Cardiac muscle cell (in vitro differentiated cells and primary cell): ENCODE measurements at places on chromosomes 5 and 9. TPM values are rescaled to one million over a fixed set of nuclear protein-coding genes. Genes with fewer than 3 reads are reported as not detected.

Gene ADGRV1
- total RNA-seq, result 15.5 and 18.4 TPM in 2 replicates

Gene FAM13B
- 9.4 and 15.3 TPM in 2 replicates for total RNA-seq

Gene MLANA
- not detected in 2 replicates for total RNA-seq

Gene KCNV2
- total RNA-seq, result not detected in 2 replicates

Gene PDLIM4
- total RNA-seq, result 22.0 and 23.1 TPM in 2 replicates

Gene TLR4
- 0.04 and 0.06 TPM in 2 replicates for total RNA-seq

Gene FAM169A
- total RNA-seq, result 28.7 and 30.1 TPM in 2 replicates

Gene C5orf52
- not detected in 2 replicates for total RNA-seq

Gene PCDHGA5
- total RNA-seq, result 1.1 and 1.2 TPM in 2 replicates

Gene TAF11L10
- total RNA-seq, result not detected in 2 replicates

Gene C7
- 66.3 and 153 TPM in 2 replicates for total RNA-seq

- no peaks in the 10 kb centered on the region for H3K27me3 ChIP-seq
- H3K27ac ChIP-seq, result no peak overlapping the region
- DNase-seq, result no peak
- no peak overlapping the region for H3K4me3 ChIP-seq
- peaks cover 17% of the 10 kb centered on the region for H3K4me1 ChIP-seq
Measured at GRCh38 chr5:113017881-113018635, 41.5 kb downstream of the DCP2 start.

- H3K4me3 ChIP-seq, result no peak overlapping the region
- peaks cover 31% of the 10 kb centered on the region for H3K4me1 ChIP-seq
- no peaks in the 10 kb centered on the region for H3K36me3 ChIP-seq
- no peaks in the 10 kb centered on the region for H3K27me3 ChIP-seq
- no peak for DNase-seq
Measured at GRCh38 chr5:68305223-68305870, 89.8 kb downstream of the PIK3R1 start.

DNA sequence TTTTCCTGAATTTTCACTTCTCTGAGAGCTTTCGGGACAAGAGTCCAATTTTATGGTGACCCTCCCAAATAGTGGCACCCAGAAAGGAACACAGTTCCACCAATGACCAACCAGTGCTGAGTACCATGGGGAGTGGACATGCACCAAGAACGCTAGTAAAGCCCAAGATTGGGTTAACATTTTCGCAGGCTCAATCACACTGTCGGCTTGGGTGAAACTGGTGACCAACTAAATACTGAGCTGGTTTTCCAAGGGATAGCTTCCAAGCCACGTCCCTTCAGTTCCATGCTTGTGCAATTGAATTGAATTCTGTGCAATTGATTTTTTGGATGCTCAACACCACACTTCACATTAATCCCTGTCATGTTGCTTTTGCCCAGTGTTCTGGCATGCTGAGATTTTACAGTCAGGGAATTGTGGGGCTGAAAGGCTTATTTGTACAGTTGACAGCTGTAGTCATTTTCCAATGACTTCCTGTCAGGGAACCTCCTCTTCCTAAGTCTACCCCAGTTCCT is 37.6 kb upstream of the TRMT10B start:
- peaks cover 11% of the 10 kb centered on the region for H3K27me3 ChIP-seq
- H3K27ac ChIP-seq, result no peak overlapping the region
- H3K4me1 ChIP-seq, result no peaks in the 10 kb centered on the region
- H3K4me3 ChIP-seq, result no peak overlapping the region

GRCh38 chr9:15944341-15944740 is 391.5 kb downstream of the CCDC171 start:
- no peak overlapping the region for H3K4me3 ChIP-seq
- H3K27ac ChIP-seq, result no peak overlapping the region
- no peaks in the 10 kb centered on the region for H3K27me3 ChIP-seq

DNA sequence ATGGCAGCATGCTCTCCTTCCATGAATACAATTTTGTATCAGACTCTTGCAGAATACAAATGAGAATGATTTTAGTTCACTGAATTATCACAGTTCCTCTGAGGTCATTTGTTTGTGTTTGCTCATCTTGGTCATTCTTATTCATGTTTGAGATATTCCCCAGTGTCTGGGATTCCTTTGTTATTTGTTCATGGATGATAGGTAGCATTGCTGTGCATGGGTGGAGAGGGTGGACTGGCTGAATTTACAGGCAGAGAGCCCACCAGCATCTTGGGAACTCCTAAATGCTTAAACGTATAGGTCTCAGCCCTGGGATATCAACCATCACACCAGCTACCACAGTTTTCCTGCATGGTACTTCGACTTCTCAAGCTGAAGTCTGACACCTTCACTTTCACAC is 459.8 kb downstream of the CCDC171 start:
- H3K4me3 ChIP-seq, result no peak overlapping the region
- no peak for DNase-seq
- H3K27ac ChIP-seq, result no peak overlapping the region
- no peaks in the 10 kb centered on the region for H3K27me3 ChIP-seq
- H3K4me1 ChIP-seq, result no peaks in the 10 kb centered on the region
- no peaks in the 10 kb centered on the region for H3K36me3 ChIP-seq

DNA sequence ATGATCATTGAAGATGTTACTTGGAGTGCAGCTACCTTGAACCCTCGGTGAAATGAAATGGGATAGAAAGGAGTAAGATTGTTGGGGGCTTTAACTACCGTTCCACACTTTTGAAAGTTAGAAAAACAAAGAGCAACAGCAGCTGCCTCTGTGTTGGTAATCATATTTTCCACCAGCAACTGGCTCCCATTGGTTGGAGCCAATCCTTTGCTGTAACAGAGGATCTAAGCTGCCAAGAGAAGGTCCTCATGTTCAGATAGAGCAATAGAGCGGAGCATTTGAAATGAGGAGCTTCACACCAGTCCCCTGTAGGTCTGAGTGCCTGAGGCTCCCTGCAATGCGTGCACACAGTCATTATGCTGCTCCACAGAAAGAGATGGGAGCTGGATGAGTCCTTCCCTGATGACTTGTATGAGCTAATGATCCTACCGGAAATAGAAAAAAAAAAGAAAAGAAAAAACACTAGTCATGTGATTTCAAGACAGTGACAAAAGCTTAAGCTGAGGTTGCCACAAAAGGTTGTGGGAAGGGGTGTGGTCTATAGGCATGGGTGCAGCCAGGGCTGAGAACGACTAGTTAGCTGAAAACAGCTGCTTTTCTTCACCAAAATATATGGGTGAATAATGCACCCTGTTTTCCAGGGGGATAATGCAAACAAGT is 300.7 kb downstream of the MLLT3 start:
- H3K4me1 ChIP-seq, result peaks cover 23% of the 10 kb centered on the region
- H3K27ac ChIP-seq, result no peak overlapping the region
- H3K27me3 ChIP-seq, result no peaks in the 10 kb centered on the region
- H3K36me3 ChIP-seq, result no peaks in the 10 kb centered on the region

GRCh38 chr5:135719428-135720063 is 114.9 kb upstream of the SLC25A48 start:
- no peak for DNase-seq
- H3K4me3 ChIP-seq, result no peak overlapping the region
- no peak overlapping the region for H3K27ac ChIP-seq
- no peaks in the 10 kb centered on the region for H3K4me1 ChIP-seq
- H3K36me3 ChIP-seq, result no peaks in the 10 kb centered on the region

GRCh38 chr9:124386201-124386600 is 29.0 kb downstream of the PSMB7 start:
- no peaks in the 10 kb centered on the region for H3K36me3 ChIP-seq
- H3K4me1 ChIP-seq, result peaks cover 37% of the 10 kb centered on the region
- H3K4me3 ChIP-seq, result no peak overlapping the region
- no peaks in the 10 kb centered on the region for H3K27me3 ChIP-seq
- H3K27ac ChIP-seq, result peak overlapping the region; percentile 59
- no peak for DNase-seq

DNA sequence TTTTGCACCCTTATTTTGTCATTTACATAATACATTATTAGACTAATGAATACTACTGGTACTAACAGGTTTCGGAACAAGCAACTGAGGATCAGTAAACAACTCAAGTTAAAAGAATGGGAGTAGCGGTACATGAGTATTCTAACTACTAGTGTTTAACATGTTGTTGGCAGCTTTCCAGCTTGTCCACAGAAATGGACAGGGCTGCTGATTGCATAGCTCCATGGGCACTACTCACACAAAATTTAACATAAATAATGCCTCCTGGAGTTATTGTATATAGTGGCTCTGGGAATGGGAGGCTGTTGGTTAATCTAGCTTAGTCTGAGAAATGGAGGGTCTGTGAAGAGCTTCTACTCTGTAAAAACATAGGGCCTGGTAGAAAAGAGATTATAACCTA is 6.7 kb downstream of the NCBP1 start:
- peak; percentile 53 for DNase-seq
- H3K4me1 ChIP-seq, result peaks cover 18% of the 10 kb centered on the region
- H3K27ac ChIP-seq, result no peak overlapping the region
- peaks cover 32% of the 10 kb centered on the region for H3K36me3 ChIP-seq
- no peak overlapping the region for H3K4me3 ChIP-seq

DNA sequence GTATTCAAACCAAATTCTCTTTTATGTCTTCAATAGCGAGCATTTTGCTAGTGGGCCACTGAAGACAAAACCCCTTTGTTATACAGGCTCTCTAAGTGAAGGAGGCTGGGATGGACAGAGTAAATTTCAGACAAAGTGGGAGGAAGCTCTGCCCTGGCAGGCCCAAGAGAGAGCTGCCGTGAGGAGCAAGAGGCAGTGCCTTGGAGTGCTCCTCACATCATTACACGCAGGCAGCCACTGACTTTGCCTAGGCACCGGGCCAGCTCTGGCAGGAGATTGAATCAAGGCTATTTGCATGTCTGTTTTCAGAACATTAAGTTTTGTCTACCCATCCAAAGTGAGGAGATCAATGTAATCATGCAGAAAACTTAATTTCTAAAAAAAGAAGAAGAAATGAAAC is 167.7 kb downstream of the CCDC192 start:
- no peaks in the 10 kb centered on the region for H3K27me3 ChIP-seq
- H3K27ac ChIP-seq, result no peak overlapping the region
- no peak overlapping the region for H3K4me3 ChIP-seq
- H3K36me3 ChIP-seq, result no peaks in the 10 kb centered on the region

DNA sequence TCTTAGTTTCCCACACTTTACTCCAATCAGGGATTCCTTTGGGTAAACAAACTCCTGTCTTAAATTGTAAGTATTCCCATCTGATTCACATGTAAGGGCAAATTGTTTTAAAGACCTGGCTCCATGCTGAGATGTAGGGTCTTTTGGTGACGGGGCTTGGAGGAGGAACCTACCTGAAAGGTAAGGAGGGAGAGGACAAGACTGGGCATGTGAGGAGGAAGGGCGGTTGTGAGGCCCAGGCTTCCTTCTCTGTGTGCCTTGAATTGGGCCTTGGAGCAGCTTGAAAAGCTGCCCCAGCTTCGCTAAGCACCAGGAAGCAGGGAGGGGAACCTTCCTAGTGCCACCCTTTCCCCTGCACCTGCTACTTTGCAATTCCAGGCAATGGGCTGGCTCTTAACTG is 86.8 kb downstream of the C9orf152 start:
- DNase-seq, result no peak
- peaks cover 40% of the 10 kb centered on the region for H3K4me1 ChIP-seq
- H3K27me3 ChIP-seq, result no peaks in the 10 kb centered on the region
- H3K27ac ChIP-seq, result peak overlapping the region; percentile 96
- no peak overlapping the region for H3K4me3 ChIP-seq

GRCh38 chr5:41522193-41522786 is 11.9 kb upstream of the PLCXD3 start:
- no peak for DNase-seq
- H3K36me3 ChIP-seq, result no peaks in the 10 kb centered on the region
- no peak overlapping the region for H3K27ac ChIP-seq
- H3K4me3 ChIP-seq, result no peak overlapping the region
- H3K4me1 ChIP-seq, result peaks cover 16% of the 10 kb centered on the region
- H3K27me3 ChIP-seq, result no peaks in the 10 kb centered on the region

GRCh38 chr5:129051283-129051682 is 43.3 kb upstream of the ISOC1 start:
- no peak overlapping the region for H3K4me3 ChIP-seq
- no peak overlapping the region for H3K27ac ChIP-seq
- no peaks in the 10 kb centered on the region for H3K36me3 ChIP-seq
- H3K27me3 ChIP-seq, result no peaks in the 10 kb centered on the region

GRCh38 chr5:40672425-40672824 is 7.3 kb upstream of the PTGER4 start:
- H3K27ac ChIP-seq, result no peak overlapping the region
- H3K4me3 ChIP-seq, result no peak overlapping the region
- H3K36me3 ChIP-seq, result no peaks in the 10 kb centered on the region
- no peaks in the 10 kb centered on the region for H3K4me1 ChIP-seq
- no peak for DNase-seq

DNA sequence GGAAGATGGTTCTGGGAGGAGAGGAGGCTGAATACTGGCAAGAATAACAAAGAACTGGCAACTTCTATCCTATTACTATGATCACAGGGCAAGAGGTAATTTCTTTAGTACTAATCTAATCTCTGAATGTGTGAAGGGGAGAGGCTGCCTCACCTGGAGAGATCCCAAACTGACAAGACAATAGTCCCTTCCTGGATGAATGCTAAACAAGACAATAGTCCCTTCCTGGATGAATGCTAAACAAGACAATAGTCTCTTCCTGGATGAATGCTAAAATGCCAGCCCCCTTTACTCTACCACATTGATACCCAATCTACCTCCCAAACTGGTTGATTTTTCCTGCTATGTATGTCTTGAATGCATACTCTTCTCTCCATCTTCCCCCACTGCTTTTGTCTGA is 145.2 kb downstream of the SIL1 start:
- DNase-seq, result no peak
- no peak overlapping the region for H3K4me3 ChIP-seq
- no peaks in the 10 kb centered on the region for H3K36me3 ChIP-seq
- no peaks in the 10 kb centered on the region for H3K4me1 ChIP-seq
- H3K27me3 ChIP-seq, result no peaks in the 10 kb centered on the region

GRCh38 chr5:60541980-60542379 is 158.0 kb downstream of the DEPDC1B start:
- no peak overlapping the region for H3K27ac ChIP-seq
- no peak overlapping the region for H3K4me3 ChIP-seq

DNA sequence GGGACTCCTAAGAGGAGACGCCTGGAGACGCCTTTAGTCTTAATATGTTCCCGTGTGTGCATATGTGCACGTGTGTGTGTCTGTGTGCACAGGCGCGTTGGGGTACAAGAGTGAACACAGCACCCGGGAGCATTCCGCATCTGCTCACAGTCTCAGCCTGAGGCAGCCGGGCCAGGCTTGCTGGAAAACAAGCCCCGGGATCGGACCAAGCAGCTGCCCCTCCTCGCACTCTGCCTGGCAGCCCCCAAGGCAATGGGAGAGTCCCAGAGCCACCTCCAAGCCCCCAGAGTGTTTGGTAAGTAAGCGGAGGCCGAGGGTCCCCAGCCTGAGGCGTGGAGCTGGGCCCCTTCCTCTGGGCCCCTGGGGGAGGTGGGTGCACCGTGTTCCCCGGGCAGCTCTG is 27.3 kb upstream of the UBAC1 start:
- peaks cover 11% of the 10 kb centered on the region for H3K4me1 ChIP-seq
- no peak overlapping the region for H3K27ac ChIP-seq
- H3K4me3 ChIP-seq, result no peak overlapping the region
- H3K27me3 ChIP-seq, result no peaks in the 10 kb centered on the region

GRCh38 chr9:133634081-133634691 is 2.0 kb upstream of the DBH start:
- no peak for DNase-seq
- H3K36me3 ChIP-seq, result no peaks in the 10 kb centered on the region
- no peaks in the 10 kb centered on the region for H3K27me3 ChIP-seq
- no peaks in the 10 kb centered on the region for H3K4me1 ChIP-seq
- H3K4me3 ChIP-seq, result no peak overlapping the region
- no peak overlapping the region for H3K27ac ChIP-seq

- no peak overlapping the region for H3K27ac ChIP-seq
- no peak for DNase-seq
- no peaks in the 10 kb centered on the region for H3K36me3 ChIP-seq
- no peaks in the 10 kb centered on the region for H3K27me3 ChIP-seq
- no peak overlapping the region for H3K4me3 ChIP-seq
Measured at GRCh38 chr5:66540078-66540477, 56.1 kb upstream of the MAST4 start.
